Renal pelvis (tissue), 12 donors: ENCODE measurements at places on chromosomes 5 and 9. TPM values are rescaled to one million over a fixed set of nuclear protein-coding genes. Genes with fewer than 3 reads are reported as not detected.

Gene TRPM6
- 0.54 TPM for polyA plus RNA-seq

- no peak for DNase-seq
Observed at GRCh38 chr9:129394886-129395279, 216.8 kb upstream of the IER5L start.

DNA sequence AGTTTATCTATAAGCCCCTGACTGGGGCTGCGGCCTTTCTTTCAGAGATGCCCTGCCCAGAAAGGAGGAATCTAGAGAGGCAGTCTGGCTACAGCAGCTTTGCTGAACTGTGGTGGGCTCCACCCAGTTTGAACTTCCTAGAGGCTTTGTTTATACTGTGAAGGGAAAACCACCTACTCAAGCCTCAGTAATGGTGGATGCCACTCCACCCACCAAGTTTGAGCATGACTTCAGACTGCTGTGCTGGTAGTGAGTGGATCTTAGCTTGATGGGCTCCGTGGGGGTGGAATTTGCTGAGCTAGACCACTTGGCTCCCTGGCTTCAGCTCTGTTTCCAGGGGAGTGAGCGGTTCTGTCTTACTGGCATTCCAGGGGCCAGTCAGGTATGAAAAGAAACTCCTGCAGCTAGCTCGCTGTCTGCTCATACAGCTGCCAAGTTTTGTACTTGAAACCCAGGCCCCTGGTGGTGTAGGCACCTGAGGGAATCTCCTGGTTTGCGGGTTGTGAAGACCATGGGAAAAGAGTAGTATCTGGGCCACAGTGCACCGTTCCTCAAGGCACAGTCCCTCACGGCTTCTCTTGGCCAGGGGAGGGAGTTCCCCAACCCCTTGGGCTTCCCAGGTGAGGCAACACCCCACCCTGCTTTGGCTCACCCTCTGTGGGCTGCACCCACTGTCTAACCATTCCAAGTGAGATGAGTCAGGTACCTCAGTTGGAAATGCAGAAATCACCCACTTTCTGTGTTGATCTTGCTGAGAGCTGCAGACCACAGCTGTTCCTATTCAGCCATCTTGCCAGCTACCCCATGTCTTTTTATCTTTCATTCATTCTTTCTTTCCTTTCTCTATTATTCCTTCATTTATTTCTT lies 211.8 kb upstream of the C9orf72 start:
- DNase-seq: no peak

GRCh38 chr5:37308793-37309192 lies 59.6 kb upstream of the CPLANE1 start:
- no peak for DNase-seq

DNA sequence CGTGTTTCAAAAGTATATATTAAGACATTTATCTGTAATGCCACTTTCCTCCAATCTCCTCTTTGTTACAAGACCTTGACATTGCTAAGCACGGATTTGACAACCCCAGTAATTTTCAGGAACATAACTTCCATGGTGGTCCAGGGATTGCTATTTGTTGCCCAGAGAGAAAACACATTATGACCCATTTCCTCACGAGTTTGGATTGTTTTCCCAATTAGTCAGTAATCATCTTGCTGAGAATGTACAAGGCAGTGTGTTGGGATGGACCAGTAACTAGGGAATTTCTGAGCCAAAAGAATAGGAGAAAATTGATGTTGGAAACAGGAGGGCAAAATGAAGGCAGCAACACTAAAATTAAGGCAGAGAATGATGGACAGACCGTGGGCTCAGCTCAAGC lies 574.1 kb downstream of the EBF1 start:
- no peak for DNase-seq

Gene SPINK5
- 0.43 TPM for polyA plus RNA-seq

Gene C9
- polyA plus RNA-seq: 0.53 TPM

DNA sequence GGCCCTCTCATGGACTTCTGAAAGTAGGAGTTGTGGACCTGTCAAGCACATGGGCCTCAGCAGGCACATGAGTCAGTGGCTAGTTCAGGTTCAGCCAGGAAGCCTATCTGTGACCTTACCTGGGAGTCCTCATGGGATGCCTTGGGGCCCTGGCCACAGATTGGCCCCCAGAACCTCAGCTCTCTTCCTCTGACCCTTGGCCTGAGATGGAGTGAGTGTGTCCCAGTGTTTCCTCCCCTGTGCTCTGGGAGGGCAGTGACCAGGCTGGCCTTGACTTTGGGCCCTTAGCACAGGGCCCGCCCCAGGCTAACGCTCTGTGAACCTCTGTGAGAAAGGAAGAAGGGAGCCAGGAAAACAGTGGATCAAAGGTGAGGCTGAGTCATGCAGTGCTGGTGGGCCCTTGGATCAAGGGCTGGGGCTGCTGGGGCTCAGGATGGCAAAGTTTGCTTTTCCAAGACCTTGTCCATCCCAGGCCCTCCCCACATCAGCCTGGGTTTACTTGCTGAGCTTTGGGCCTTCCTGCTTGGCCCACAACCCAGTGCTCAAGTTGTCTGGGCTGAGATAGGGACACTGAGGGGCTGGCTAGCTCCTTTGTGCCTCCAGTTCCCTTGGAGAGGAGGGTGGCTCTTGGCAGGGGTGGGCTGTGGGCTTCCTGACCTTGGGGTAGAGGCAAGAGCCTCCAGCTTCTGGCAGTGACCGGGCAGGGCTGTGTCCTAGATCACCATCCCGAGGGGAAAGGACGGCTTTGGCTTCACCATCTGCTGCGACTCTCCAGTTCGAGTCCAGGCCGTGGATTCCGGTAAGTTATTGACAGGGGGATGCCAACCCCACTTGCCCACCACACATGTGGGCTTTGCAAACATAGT lies 41.4 kb downstream of the RGS3 start:
- no peak for DNase-seq

GRCh38 chr9:134600836-134601638 lies 40.6 kb upstream of the COL5A1 start:
- DNase-seq: no peak

DNA sequence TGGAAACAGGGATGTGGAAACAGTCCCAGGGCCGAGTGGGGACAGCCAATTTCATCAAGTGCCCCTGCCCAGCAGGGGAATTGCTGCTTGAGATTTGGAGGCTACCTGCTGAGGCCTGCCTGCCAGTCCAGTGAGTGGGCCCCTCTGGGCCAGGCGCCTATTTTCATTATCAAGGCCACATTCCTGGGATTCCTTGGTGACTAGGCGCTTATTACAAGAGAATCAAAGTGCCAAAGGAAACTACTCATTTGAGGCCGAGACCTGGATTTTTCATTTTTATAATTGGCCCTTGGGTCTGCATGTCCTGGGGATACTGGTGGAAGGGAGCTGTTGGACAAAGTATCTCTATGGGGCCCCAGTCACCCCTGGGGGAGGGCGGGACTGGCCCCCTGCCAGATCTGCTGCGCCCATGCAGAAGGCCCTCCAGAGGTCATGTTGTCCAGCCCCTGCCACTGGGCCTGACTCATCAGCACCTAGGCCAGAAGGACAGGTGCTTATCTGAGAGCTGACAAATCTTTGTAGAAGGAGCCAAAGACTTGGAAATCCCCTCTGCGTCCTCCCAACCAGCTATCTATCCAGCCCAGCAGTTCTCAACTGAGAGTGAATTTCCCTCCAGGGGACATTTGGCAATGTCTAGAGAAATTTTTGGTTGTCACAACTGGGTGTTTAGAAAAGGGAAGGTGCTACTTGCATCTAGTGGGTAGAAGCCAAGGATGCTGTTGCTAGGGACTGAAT lies 45.6 kb downstream of the FOXI1 start:
- peak; percentile 36 for DNase-seq
